ENCODE measurements at places on chromosomes 5 and 9. TPM values are rescaled to one million over a fixed set of nuclear protein-coding genes. Genes with fewer than 3 reads are reported as not detected.

Gene ISL1
- total RNA-seq, result 1.9 TPM

Gene SLC6A3
- total RNA-seq, result not detected

Gene KIF12
- total RNA-seq, result 2.4 TPM

Gene AQP7
- not detected for total RNA-seq
